ENCODE measurements at places on chromosomes 16 and 17. TPM values are rescaled to one million over a fixed set of nuclear protein-coding genes. Genes with fewer than 3 reads are reported as not detected.

- no peak for DNase-seq
- peaks cover 10% of the 10 kb centered on the region for H3K4me1 ChIP-seq
- no peak overlapping the region for H3K4me3 ChIP-seq
- H3K27ac ChIP-seq = no peak overlapping the region
- H3K27me3 ChIP-seq = peaks cover 42% of the 10 kb centered on the region
Measured at GRCh38 chr17:4633643-4634042, 7.8 kb downstream of the ALOX15 start.

Gene CCL2
- not detected for total RNA-seq

Gene CYLD
- total RNA-seq = 94.4 TPM

Gene NPIPB6
- total RNA-seq = not detected

GRCh38 chr16:74561626-74562025 lies 45.3 kb downstream of the GLG1 start:
- no peaks in the 10 kb centered on the region for H3K27me3 ChIP-seq
- no peak overlapping the region for H3K27ac ChIP-seq
- DNase-seq = no peak
- peaks cover 7% of the 10 kb centered on the region for H3K36me3 ChIP-seq
- H3K4me3 ChIP-seq = no peak overlapping the region

Gene KRTAP4-1
- not detected for total RNA-seq

DNA sequence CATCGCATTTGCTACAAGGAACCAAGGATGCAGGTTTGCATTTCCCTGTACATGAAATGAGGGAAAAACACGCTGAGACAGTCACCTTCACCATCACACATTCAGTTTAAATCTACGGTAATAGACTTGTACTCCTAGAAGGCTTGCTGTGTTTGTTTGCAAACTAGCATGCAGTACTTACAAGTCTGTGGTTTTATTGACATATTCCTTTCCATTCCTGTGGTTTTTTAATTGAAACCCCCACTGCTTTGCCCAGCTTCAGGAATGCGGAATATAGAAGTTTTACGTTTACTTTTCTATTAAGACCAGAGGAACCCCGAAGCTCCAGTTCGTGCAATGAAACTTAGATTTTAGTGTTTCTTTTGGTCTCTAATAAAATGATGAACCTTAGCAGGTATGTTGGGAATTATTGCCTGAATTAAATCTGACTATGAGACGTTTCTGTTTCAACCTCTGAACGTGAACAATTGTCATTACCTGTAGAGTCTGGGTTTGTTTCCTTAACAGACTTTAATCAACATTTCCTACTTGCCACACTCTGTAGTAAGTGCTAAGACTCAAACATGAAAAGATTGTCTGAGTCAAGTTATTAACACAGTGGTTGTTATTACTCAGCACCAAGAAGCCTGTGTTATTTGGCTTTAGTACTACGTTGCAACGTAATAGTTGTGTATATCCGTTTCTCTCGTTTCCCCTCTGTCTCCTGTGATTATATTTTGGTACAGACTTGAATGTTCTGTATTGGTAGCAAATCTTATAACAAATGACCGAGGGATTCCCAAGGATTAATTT lies 793.3 kb upstream of the GOT2 start:
- H3K4me3 ChIP-seq = no peak overlapping the region
- no peak overlapping the region for H3K27ac ChIP-seq
- H3K36me3 ChIP-seq = no peaks in the 10 kb centered on the region
- H3K4me1 ChIP-seq = no peaks in the 10 kb centered on the region
- DNase-seq = no peak

GRCh38 chr17:50934672-50935220 lies 68.6 kb upstream of the TOB1 start:
- H3K27ac ChIP-seq = no peak overlapping the region
- no peaks in the 10 kb centered on the region for H3K36me3 ChIP-seq
- no peak for DNase-seq
- no peak overlapping the region for H3K4me3 ChIP-seq
- no peaks in the 10 kb centered on the region for H3K27me3 ChIP-seq

Gene USH1G
- total RNA-seq = not detected

DNA sequence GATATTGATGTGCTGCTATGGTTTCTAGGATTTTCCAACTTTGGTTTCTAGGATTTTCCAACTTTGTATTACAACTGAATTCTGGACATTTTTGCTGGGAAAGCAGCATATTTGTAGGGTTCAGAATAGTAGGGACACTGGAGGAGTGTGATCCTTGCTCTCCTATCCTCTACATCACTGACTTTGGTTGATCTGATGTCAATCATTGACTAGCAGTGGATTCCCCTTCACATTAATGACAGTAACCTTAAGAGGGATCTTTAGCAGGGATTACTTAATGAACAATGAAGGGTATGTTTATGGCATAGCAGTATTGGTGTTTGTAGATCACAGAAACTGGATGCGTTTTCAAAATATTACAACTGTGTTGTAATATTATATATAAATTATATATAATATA lies 67.4 kb downstream of the MAP2K4 start:
- peaks cover 43% of the 10 kb centered on the region for H3K36me3 ChIP-seq
- no peak for DNase-seq
- no peak overlapping the region for H3K27ac ChIP-seq

GRCh38 chr17:39244600-39245570 lies 19.1 kb upstream of the STAC2 start:
- peak; percentile 96 for DNase-seq
- H3K4me3 ChIP-seq = no peak overlapping the region
- peaks cover 13% of the 10 kb centered on the region for H3K4me1 ChIP-seq
- H3K27ac ChIP-seq = no peak overlapping the region
- no peaks in the 10 kb centered on the region for H3K36me3 ChIP-seq

- DNase-seq = no peak
- peaks cover 5% of the 10 kb centered on the region for H3K36me3 ChIP-seq
- no peak overlapping the region for H3K4me3 ChIP-seq
- peaks cover 2% of the 10 kb centered on the region for H3K27me3 ChIP-seq
- H3K4me1 ChIP-seq = no peaks in the 10 kb centered on the region
Measured at GRCh38 chr16:50517450-50518252, 30.5 kb upstream of the NKD1 start.

- H3K36me3 ChIP-seq = no peaks in the 10 kb centered on the region
- H3K4me3 ChIP-seq = no peak overlapping the region
- H3K4me1 ChIP-seq = peaks cover 4% of the 10 kb centered on the region
- no peak overlapping the region for H3K27ac ChIP-seq
Measured at GRCh38 chr17:60738287-60738686, 60.6 kb downstream of the BCAS3 start.

Gene ODAD4
- 0.81 TPM for total RNA-seq

Gene SLC52A1
- 0.14 TPM for total RNA-seq

DNA sequence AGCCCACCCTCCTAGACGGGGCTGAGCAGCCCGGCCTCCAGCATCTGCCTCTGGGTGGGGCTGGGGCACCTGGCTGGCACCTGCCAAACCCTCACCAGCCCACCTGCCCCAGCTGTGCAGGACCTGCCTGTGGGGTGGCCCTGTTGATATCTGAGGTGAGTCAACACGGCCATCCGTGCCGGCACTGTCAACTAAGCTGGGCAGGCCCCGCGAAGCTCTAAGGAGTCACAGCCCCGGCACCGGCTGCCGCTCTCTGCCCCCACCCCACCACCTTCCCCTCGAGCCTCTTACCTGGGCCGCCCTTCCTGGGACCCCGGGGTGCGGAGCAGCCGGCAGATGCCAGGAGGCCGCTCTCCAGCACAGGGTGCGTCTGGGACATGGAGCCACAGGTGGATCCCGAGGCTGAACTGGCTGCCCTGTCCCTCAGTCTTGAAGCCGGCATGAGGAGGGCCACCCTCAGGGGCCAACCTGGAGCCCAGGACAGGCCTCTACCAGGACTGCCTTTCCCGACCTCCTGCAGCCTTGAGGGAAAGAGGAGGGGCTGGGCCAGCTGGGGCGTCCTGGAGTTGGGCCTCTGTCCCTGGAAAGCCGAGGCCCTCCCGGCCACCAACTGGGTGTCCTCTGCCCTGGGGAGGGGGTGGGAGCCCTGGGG lies 515 bp downstream of the CBFA2T3 start:
- no peak overlapping the region for H3K27ac ChIP-seq
- H3K4me3 ChIP-seq = no peak overlapping the region
- no peaks in the 10 kb centered on the region for H3K4me1 ChIP-seq
- no peaks in the 10 kb centered on the region for H3K36me3 ChIP-seq

Gene AOC3
- 2.0 TPM for total RNA-seq

Gene KRT31
- not detected for total RNA-seq

Gene SLC16A13
- total RNA-seq = 5.9 TPM

- DNase-seq = no peak
- peaks cover 12% of the 10 kb centered on the region for H3K4me1 ChIP-seq
- no peaks in the 10 kb centered on the region for H3K27me3 ChIP-seq
- H3K27ac ChIP-seq = no peak overlapping the region
Measured at GRCh38 chr16:69319826-69320739, 8.9 kb downstream of the VPS4A start.

Gene CSF3
- not detected for total RNA-seq

GRCh38 chr17:41782142-41782541 lies 4.4 kb downstream of the JUP start:
- H3K27me3 ChIP-seq = peaks cover 26% of the 10 kb centered on the region
- H3K27ac ChIP-seq = no peak overlapping the region
- H3K4me3 ChIP-seq = no peak overlapping the region
- H3K4me1 ChIP-seq = peaks cover 15% of the 10 kb centered on the region
- DNase-seq = no peak
- no peaks in the 10 kb centered on the region for H3K36me3 ChIP-seq

Gene NACA2
- total RNA-seq = not detected

DNA sequence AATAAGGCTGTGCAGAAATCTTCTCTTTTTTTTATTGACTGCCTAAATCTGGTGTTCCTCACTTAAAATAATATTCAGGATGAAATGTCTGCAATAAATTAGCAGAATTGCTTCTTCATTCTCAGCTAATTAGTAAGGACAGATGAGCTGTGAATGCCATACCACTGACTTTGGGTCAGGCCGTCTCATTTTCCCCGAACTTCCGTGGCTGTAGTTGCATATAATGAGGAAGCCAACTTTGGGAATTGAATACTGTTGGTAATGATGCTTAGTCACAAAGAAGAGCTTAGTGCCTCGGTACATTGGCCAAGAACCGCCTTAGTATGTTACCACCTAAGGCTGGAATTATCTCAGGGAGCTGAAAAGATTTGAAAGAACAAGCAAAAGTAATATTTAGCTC lies 47.6 kb downstream of the NUP93 start:
- H3K4me3 ChIP-seq = no peak overlapping the region
- peaks cover 32% of the 10 kb centered on the region for H3K4me1 ChIP-seq
- no peak for DNase-seq

GRCh38 chr16:27515874-27516353 lies 33.8 kb downstream of the GTF3C1 start:
- peaks cover 7% of the 10 kb centered on the region for H3K36me3 ChIP-seq
- no peaks in the 10 kb centered on the region for H3K4me1 ChIP-seq
- H3K27ac ChIP-seq = no peak overlapping the region
- H3K27me3 ChIP-seq = no peaks in the 10 kb centered on the region
- no peak overlapping the region for H3K4me3 ChIP-seq
- peak; percentile 49 for DNase-seq

- H3K4me3 ChIP-seq = no peak overlapping the region
- H3K36me3 ChIP-seq = no peaks in the 10 kb centered on the region
- H3K4me1 ChIP-seq = no peaks in the 10 kb centered on the region
- no peak overlapping the region for H3K27ac ChIP-seq
- no peaks in the 10 kb centered on the region for H3K27me3 ChIP-seq
- DNase-seq = no peak
Measured at GRCh38 chr16:9736547-9736946, 445.7 kb downstream of the GRIN2A start.

Gene SMIM36
- not detected for total RNA-seq

Gene SULT1A1
- 15.6 TPM for total RNA-seq

GRCh38 chr16:83859265-83859664 lies 39.6 kb upstream of the MLYCD start:
- no peak for DNase-seq
- no peak overlapping the region for H3K4me3 ChIP-seq
- H3K27me3 ChIP-seq = peaks cover 1% of the 10 kb centered on the region
- no peaks in the 10 kb centered on the region for H3K4me1 ChIP-seq
- H3K36me3 ChIP-seq = no peaks in the 10 kb centered on the region

GRCh38 chr17:55448681-55449080 lies 27.0 kb upstream of the MMD start:
- H3K27ac ChIP-seq = no peak overlapping the region
- DNase-seq = no peak
- H3K4me3 ChIP-seq = no peak overlapping the region
- H3K27me3 ChIP-seq = peaks cover 4% of the 10 kb centered on the region
- H3K4me1 ChIP-seq = peaks cover 3% of the 10 kb centered on the region

DNA sequence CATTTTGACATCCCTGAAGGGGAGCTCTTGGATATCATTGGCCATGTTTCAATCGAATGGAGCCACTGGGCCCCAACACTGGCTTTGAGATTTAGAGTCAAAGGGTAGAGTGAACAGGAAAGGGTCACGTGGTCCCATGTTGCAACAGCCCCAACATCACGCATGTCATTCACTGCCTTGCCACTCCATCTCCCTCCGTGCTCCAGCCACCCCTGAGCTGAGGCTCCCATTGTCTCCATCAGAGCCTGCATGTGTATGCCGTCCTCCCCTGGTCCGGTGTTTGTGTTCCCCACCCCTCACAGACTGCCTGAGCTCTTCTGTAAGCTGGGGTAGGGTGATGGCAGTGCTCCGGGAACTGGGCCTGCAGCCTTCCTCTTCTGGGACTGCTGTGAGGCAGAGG lies 12.1 kb downstream of the NFE2L1 start:
- no peak for DNase-seq
- H3K4me1 ChIP-seq = peaks cover 30% of the 10 kb centered on the region
- H3K27ac ChIP-seq = peak overlapping the region; percentile 64
- no peaks in the 10 kb centered on the region for H3K27me3 ChIP-seq
- H3K4me3 ChIP-seq = no peak overlapping the region
- peaks cover 72% of the 10 kb centered on the region for H3K36me3 ChIP-seq

DNA sequence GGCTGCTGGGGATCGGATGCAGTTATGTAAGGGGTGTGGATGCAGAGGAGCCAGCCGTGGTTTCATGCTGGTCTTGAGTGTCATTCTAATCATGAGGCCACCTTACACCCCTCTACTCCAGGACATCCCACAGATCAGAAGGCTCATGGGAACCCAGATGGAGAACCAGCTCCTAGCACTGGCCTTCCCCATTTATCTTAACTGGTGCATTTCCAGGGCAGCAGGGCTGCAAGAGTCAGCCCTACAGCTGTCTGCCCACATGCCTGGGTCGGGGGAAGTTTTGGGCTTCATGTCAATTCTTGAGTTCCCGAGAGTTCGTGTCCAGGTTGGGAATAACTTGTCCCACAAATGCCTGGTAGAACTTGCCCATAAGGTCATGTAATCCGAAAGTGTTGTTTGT lies 29.1 kb downstream of the RPTOR start:
- peaks cover 14% of the 10 kb centered on the region for H3K4me1 ChIP-seq
- H3K27me3 ChIP-seq = no peaks in the 10 kb centered on the region
- H3K36me3 ChIP-seq = peaks cover 7% of the 10 kb centered on the region

DNA sequence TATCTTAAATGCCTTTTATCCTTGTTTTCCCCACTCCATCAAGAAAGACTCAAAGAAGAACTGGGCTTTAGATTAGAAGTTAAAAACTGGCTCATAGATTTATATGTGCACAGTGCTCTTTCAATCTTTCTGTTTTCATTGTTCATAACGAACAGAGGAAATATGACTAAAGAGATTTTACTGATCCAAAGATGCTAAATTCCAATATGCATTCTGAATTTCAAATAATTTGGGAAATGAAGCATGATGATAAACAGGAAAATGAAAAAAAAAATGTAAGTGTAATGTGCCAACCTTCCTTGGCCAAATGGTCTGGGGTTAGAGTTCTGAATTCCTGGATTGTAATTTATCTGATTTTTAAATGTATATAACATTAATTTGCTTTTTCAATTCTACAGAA lies 25.0 kb upstream of the SMIM36 start:
- no peak overlapping the region for H3K4me3 ChIP-seq
- DNase-seq = no peak
- peaks cover 6% of the 10 kb centered on the region for H3K27me3 ChIP-seq
- H3K27ac ChIP-seq = no peak overlapping the region
- H3K4me1 ChIP-seq = no peaks in the 10 kb centered on the region
- H3K36me3 ChIP-seq = no peaks in the 10 kb centered on the region
